ENCODE measurements at places on chromosomes 5 and 9.

- no peak for DNase-seq
Measured at GRCh38 chr9:114677418-114677817, 4.6 kb downstream of the TEX48 start.

- no peak for DNase-seq
Measured at GRCh38 chr9:216866-217265, 2.2 kb downstream of the DOCK8 start.

- DNase-seq, result no peak
Measured at GRCh38 chr9:105376893-105377292, 70.9 kb upstream of the FSD1L start.

GRCh38 chr5:179114756-179115155, 54.6 kb downstream of the ZNF354C start:
- DNase-seq, result no peak

All from NCI-H524 treated with DMSO at 0.1 percent for 48 hours (cell line).